ENCODE measurements at places on chromosomes 11 and 22.

GRCh38 chr11:35182317-35182939, 43.5 kb downstream of the CD44 start:
- no peak for DNase-seq

DNA sequence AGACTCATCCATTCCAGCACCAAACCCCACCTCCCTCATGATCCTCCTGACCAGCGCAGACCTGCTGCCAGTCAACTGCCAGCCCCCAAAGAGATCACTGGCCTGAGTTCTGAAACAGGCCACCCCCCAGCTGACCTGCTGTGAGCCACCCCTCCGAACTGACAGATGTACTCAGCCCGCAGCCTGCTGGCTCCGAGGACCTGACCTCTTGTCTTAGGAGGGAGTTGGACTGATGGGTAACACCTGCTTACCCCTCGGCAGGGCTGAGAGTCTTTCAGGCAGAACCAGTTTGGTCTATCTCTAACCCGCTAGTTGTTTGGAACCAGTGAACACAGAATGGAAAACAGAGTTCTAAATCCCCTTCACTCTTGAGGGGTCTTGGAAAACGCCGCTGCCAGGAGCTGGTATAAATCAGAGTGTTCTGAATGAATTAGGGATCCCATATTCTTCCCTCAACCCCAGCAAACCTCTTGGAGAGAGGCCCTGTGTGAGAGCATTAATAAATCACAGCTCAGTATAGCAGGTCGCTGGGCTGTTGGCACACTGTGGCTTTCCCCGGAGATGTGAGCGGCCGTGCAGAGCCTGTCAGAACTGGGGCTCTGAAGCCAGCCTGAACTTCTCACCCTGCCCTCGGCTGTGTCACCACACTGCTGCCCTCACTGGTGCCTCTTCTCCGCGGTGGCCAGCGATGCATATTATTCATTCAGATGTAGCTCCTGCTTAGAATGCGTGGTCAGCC, 165.1 kb upstream of the NCAM1 start:
- DNase-seq: no peak

GRCh38 chr11:33721426-33721825, 14.8 kb downstream of the CD59 start:
- no peak for DNase-seq

GRCh38 chr22:17436382-17436980, 67.2 kb downstream of the CECR2 start:
- peak; percentile 69 for DNase-seq

GRCh38 chr11:123431619-123432018, 1.6 kb downstream of the GRAMD1B start:
- DNase-seq: no peak

- DNase-seq: no peak
Observed at GRCh38 chr22:49948116-49948957, 12.2 kb upstream of the PIM3 start.

DNA sequence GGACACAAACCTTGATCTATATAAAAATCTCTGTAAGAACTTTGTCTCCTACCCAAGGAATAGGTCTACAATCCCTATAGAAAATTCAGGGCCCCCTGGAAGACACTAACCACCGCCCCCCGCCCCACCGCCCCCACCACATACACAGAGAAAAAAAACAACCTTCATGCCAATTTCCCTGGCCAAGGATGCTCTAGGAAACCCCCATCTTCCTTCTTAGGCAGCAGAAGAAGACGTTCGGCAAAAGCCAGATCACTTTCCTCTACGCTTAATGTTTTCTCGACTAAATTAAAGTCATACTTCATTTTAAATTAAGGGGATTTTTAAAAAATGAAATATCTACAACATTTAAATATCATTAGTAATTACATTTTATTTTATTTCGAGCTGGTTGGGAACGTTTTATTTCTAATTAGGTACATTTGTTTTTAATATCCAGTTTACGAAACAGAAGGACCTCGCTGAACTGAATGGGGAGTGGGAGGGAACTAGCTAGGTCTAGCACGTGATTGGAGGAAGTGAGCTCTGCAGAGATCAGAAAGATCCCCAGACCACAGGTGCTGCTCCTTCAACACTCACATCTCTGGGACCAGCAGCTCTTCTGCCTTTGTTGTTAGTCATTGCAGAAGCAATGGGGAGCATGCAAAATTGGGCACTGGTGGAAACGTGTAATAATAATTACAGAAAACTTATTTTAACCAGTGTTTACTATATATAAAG, 472.3 kb downstream of the MN1 start:
- no peak for DNase-seq

- peak; percentile 40 for DNase-seq
Observed at GRCh38 chr11:121086866-121087265, 14.2 kb upstream of the TECTA start.

GRCh38 chr11:122033631-122034030, 82.4 kb downstream of the BLID start:
- no peak for DNase-seq

GRCh38 chr11:93783362-93783761, 720 bp upstream of the MED17 start:
- no peak for DNase-seq

- no peak for DNase-seq
Observed at GRCh38 chr11:69924308-69925161, 105.3 kb upstream of the FGF3 start.

All from choroid plexus epithelial cell (primary cell).